ENCODE measurements at places on chromosomes 3 and 15.
A peak's percentile ranks its signal among the peaks of the same experiment; 100 is the strongest.

GRCh38 chr3:42177801-42178150 is 86.6 kb downstream of the TRAK1 start:
- DNase-seq: no peak

GRCh38 chr15:78651007-78651406 is 10.0 kb upstream of the CHRNB4 start:
- no peak for DNase-seq

GRCh38 chr3:160106905-160107861 is 118.0 kb upstream of the C3orf80 start:
- DNase-seq: no peak

DNA sequence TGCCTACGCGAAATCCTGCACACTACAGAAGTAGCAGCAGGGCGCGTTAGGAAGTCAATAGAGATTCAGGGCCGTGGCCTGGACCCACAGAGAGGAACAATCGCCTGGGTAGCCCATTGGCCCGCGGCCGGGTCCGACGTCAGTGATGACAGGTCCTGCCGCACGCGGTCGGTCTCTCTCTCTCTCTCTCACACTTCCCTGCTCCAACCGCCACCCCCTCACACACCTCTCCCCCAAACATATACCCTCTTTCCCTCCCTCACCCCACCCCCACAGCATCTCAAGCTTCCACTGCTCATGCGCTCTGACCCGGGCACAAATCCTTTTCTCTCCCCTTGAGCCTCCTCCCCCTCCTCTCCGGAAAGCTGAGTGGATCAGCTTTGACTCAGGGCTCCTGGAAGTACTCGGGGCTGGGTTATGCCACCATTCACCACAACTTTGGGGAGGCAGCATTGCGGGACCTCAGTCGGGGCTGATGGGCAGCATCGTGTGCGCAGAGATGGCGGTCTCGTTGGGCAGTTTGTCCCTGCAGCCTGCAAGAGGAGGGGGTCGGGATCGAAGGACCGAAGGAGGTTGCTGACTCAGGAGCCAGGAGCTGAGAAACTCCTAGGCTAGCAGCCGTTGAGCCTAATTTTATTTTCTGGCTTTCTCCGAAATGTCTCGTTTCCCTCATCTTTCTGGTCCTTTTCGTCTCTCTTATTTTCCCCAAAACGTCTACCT is 9.0 kb downstream of the ZIC4 start:
- no peak for DNase-seq

DNA sequence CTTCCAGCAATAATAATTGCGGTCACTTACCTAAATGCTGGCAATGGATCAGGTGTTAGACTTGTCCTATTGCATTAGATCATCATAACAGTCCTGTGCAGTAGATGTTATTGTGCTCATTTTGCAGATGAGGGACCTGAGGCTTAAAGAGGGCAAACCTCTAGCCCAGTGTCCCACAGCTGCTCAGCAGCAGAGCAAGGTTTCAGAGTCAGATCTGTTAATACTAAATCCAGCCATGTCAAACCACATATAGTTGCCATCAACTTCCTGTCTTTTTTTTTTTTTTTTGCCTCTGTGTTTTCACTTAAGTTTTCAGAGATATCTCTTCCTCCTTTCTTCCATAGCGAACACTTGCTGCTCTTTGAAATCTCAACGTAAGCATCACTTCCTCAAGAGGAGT is 12.1 kb downstream of the FEZF2 start:
- DNase-seq: no peak

- no peak for DNase-seq
Measured at GRCh38 chr3:49401766-49402165, 10.0 kb downstream of the RHOA start.

GRCh38 chr3:22349215-22349851 is 598.3 kb upstream of the ZNF385D start:
- no peak for DNase-seq

GRCh38 chr3:134910026-134910425 is 115.0 kb downstream of the EPHB1 start:
- no peak for DNase-seq

DNA sequence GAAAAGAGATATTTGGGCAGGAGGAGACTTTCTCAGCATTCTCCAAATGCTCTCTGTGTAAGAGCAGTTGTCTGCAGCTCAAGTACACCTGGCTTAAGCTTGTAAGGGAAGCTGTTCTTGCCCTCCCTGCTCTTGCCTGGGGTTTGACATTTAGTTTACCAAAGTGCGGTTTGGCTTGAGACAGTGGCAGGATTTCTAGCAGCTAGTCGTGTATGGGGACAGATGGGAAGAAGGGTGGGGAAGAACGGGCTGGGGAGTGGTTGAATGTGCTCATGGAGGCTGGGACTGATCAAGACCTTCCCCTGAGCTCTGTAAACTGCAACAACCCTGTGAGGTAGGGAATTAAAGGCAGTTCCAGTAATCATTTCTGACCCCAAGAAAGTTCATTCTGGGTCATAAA is 39.8 kb downstream of the SQOR start:
- no peak for DNase-seq

DNA sequence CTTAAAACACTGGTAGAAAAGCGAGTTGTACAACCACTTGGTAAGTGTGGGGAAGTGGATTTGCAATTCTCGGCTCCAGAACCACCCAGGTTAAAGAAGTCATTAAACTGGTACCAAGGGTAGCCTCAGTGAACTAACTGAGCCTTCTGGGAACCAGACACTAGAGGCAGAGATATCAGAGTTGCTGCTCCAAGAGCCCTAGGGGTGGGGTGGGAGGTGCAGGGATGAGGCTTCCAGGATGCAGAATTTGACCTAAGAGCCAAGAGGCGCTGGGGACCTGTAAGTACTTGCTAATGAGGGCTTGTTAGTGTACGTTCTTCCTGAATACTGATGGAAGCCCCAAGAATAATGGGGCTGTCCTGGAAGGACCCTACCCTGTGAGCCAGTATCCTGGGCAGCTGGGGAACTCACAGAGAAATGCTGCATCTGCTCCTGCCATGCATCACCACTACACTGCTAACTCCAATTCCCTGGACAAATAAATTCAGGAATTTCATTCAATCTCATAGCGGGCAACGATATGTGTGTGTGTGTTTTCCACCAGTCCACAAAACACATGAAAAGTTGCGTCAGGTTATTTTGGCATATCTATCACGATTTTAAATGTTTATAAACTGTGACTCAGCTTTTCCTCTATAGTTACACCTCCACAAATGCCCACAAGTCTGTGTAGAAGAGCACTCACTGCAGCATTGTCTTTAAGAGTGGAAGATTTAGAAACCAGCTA is 23.8 kb downstream of the STIMATE start:
- DNase-seq: no peak

GRCh38 chr3:177426878-177427495 is 229.7 kb upstream of the TBL1XR1 start:
- peak; percentile 76 for DNase-seq

- DNase-seq: no peak
Measured at GRCh38 chr15:99496302-99496629, 69.5 kb upstream of the MEF2A start.

DNA sequence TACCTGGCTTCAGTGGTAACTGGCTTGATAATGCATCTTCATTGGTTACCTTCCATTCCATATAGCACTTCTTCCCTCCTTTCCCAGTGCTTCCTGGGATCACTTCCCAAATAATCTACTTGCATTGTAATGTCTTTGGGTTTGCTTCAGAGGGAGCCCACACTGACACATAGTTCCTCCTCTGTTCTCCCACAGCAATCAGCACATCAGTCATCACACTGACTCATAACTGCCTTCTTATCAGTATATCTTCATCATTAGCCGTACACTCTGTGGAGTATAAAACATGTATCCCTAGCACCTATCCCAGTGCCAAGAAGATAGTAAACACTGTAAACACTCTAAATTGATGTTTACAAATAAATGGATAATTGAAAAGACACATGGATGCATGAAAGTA is 91.4 kb upstream of the SCN10A start:
- no peak for DNase-seq

DNA sequence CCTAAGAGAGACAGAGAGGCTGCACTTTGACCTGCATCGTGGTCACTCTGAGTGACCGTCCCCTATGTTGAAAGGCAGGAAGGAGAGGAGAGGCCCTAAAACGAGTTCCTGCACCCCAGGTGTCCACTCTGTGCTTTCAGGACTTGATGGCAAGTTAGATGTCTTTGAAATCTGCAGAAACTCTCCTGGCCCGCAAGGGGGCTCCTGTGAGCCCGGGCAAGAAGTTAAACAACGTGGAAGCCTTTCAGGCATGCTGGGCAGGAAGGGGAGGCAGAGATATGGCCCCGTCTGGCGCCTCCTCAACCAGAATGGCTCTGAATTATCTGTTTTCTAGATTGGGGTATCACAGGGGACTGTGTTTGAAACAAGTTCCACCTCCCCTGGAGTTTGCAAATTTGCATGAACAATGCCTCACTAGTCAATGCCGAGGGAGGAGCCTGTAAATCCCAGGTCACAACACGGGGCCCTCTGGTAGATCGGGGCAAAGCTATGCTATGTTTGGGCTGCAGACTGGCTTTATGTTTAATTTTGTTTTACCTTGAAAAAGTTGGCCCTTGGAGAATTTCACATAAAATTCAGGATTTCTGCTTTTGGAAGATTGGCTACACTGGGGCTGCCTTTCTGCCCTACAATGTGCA is 9.8 kb downstream of the CTXND1 start:
- DNase-seq: no peak

DNA sequence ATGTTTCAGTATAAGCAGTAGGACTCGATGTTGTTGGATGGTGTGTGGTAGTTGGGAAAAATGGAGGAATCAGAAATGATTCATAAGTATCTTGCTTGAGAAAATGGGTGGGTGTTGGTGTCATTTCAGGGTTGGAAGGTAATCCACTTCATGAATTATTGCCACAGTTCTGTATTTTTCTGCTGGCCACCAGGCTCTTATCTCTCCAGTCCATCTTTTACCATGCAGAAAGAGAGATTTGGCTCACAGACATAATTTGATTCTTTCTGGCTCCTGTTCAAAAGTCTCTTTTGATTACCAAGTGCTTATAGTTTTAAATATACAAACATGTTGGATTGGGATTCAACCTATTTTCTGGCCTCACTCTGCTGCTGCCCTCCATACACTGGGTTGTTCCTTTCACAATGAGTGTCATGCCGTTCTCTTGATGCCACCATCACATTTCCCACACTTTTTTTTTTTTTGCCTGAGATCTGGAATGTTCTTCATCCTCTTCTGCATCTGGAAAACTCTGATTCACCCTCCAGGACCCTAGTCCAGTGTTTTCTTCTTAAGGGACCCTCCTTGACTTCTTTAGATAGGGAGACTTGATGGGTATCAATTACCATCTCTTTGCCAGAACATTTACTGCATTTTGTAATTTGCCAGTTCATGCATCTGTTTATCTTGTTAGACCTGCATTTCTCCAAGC is 69.4 kb upstream of the GAP43 start:
- no peak for DNase-seq

- no peak for DNase-seq
Measured at GRCh38 chr15:62904041-62904910, 138.3 kb upstream of the TPM1 start.

DNA sequence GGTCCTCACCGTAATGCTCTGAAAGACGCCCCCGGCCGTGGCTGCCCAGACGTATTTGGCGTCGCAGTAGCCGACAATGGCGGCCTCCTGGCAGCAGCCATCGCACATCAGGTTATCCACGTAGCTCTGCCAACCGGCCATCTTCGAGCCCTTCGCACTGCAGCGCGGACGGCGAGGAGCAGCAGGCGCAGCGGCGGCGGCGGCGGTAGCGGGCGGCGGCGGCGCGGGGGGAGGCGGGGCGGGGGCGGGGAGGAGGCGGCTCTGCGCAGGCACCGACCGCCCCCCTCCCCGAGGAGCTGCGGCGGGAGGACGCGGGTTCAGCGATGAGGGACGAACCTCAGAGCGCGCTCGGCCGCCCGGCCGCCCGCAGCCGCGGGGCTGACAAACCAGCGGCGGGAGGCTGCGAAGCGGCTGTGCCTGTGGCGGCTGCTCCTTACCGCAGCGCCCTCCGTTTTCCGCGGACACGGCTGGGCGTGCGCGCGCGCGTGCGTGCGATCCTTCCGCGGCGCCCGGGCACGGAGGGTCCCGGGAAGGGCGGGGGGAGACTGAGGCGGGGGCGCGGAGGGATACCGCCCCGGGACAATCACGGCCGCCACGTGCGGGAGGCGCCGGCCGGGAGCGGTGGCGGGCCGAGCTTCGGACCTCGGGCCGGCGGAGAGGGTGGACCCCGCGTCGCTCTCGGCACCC is at the start of gene PFN2:
Gene PFN2, minus strand, starts transcription at position 180 of the 687 bp plus-strand sequence. Its CDS starts 39 bp downstream, at position 141.
- peak; percentile 55 for DNase-seq

GRCh38 chr3:156388497-156389448 is 166.1 kb downstream of the SSR3 start:
- DNase-seq: no peak

GRCh38 chr3:143118630-143119008 is 952 bp upstream of the CHST2 start:
- DNase-seq: no peak

GRCh38 chr15:23385886-23386430 is 31.4 kb downstream of the GOLGA8S start:
- DNase-seq: no peak

GRCh38 chr3:46930166-46930944 is 46.2 kb downstream of the CCDC12 start:
- no peak for DNase-seq

GRCh38 chr3:55416331-55416821 is 70.7 kb downstream of the WNT5A start:
- DNase-seq: no peak

DNA sequence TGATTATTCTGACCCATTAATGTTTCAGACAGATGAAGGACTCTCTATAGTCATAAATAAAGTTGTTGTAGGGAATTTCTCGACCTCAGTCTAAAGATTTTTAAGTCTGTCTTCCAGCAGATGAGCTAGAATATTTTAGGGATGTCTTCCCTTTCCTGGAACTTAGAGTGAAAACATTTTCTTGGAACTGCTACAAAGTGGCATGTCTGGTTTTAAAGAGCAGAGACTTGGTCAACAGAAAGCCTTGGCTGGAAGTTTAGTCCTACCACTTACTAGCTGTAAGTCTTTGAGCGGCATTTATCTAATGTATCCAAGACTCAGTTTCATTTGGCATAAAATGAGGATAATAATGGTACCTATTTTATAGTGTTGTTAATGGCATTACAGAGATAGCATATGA is 120.0 kb upstream of the TGFBR2 start:
- DNase-seq: no peak

- DNase-seq: peak; percentile 8
Measured at GRCh38 chr3:154018100-154018696, 103.0 kb upstream of the ARHGEF26 start.

GRCh38 chr3:69294014-69294766 is 91.7 kb downstream of the FRMD4B start:
- DNase-seq: no peak

DNA sequence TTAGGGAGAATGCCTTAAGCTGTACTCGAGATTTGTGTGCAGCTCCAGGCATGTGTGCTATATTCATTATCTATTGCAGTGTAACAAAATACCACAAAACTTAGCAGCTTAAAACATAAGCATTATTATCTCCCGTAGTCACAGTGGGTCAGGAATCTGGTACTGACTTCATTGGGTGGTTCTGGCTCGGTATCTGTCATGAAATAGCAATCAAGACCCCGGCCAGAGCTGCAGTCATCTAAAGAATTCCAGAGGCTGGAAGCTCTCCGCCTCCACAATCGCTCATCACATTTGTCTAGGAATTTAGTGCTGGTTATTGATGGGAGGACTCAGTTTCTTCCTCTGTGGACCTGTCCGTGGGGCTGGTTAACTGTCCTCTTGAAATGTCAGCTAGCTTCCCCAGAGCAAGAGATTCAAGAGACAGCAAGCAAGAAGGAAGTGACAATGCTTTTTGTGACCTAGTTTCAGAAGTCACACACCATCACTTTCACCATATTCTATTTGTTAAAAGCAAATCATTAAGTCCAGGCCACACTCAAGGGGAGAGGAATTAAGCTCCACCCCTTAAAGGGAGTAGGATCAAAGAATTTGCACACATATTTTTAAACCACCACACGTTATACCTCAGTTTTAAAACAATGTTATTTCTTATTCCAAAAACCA is 76.1 kb downstream of the TOP2B start:
- no peak for DNase-seq

All from CD4-positive, alpha-beta T cell treated with Interleukin-4 for 4 hours (primary cell).